ENCODE measurements at places on chromosomes 11 and 22. TPM values are rescaled to one million over a fixed set of nuclear protein-coding genes. Genes with fewer than 3 reads are reported as not detected.
A peak's percentile ranks its signal among the peaks of the same experiment; 100 is the strongest.

CRYBB2 gene
- total RNA-seq, result not detected

- no peak for DNase-seq
Measured at GRCh38 chr11:71301046-71301857, 48.9 kb upstream of the SHANK2 start.

- no peak for DNase-seq
Measured at GRCh38 chr11:65810046-65810868, 23.4 kb downstream of the OVOL1 start.

DNA sequence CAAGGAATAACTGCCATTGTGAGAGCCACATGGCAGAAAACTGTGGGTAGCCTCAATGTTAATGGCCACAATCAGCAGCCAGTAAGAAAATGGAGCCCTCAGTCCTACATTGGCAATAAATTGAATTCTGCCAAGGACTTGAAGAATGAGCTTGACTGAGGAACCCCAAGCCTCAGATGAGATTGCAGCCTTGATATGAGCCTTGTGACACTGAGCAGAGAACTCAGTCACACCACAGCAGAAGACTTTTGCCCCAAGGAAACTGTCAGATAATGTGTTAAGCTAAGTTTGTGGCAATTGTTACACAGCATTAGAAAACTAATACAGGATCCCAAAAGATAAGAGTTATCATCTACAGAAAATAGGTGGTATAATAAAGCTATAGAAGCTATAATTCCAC is 2.4 kb upstream of the TTC17 start:
- no peak for DNase-seq

ACP2 gene
- 25.8 TPM for total RNA-seq

GRCh38 chr22:47452184-47452583 is 689.7 kb downstream of the TBC1D22A start:
- no peak for DNase-seq

GRCh38 chr11:71130106-71130505 is 122.3 kb downstream of the SHANK2 start:
- DNase-seq, result no peak

PTPRJ gene
- total RNA-seq, result 7.6 TPM

DNA sequence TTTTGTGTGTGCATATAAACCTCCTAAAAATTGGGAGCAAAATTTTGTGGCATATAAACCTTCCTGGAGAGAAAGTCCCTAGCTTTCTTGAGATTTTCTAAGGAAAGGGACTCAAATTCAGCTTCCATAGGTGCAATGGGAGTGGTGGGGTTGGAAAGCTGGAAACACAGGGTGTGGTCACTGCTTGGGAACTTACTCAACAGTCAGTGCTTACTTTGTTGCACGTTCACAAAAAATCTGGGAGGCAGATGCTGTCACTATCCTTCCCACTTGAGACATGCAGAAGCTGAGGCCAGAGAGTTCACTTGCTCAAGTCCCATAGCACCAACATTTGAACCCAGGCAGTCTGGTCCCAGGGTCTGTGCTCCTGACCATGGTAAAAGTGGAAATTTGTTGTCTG is 3.9 kb upstream of the CATSPERZ start:
- no peak for DNase-seq

DNA sequence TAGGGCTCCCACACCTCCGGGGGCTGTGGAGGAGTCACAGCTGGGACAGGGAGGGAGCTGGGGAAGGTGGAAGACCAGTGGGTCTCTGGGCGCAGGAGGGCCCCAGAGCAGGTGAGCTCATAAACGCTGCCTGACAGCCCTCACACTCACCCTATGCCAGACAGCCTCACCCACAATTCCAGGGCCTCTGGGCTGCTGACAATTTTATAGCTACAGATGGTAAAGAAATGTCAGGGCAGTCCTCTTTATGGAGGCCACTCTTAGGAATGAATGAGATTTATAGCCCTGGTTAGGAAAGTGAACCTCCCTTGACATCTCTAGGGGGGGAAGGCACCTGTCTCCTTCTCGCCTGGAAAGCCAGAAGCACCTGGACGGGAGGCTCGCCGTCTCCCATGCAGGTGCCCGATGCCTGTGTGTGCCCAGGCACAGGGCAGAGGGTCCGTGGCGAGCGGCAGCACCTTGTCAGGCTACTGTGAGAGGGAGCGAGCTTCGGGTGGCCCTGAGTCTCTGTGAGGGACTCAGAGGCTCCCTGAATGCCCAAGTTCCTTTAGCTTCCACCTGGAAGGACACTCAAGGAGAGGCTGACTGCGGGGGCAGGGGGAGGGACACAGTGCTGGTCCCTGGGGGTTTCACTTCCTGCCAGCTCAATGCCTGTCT is 39.9 kb downstream of the IGSF9B start:
- DNase-seq, result no peak

DNA sequence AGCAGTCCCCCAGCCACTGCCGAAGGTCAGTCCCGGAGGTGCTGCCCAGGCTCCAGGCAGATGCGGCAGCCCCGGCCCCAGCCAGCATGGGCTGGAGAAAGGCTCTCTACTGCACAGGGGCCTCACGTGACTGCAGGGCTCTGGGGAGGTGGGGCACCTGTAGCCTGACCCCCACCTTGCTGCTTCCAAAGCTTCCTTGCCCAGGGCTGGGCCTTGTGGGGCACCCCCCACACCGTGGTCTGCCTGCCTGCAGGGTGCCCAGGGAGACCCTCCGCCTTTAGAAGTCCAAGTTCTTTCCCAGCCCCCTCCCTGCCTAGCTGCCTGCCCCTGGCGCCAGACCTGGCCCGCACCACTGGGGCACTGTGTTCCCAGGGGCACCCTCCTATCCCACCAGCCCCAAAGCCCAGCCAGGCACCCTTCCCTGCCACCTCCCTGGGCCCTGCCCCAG is 28.4 kb upstream of the TXNRD2 start:
- peak; percentile 61 for DNase-seq

DNA sequence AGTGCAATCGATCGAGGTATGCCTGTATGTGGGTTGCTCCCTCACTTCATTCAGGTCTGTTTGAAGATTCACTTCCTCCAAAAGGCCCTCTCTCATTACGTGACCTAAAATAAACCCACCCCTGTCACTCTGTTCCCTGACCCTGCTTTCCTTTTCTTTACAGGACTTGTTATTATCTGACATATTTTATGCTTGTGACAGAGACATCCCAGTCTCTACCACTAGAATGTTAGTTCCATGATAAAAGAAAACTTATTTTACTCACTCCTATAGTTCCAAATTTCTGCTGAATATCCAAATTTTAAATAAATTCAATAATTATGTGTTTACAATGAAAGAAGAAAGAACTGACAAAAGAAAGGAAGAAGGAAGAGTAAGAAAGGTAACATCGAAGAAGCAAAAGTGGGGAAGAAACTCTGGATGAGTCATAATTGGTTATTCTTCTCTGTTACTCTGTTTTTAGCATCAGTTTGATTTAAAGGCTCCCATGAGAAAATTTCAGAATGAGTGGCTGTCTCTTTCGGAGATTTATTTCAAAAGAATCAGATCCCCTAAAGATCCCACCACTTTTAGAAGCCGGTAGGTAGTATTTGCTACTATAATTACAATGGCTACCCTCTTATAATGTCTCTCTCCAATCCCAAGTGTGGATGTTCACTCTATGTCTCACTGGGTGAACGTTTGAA is 33.5 kb downstream of the ENTHD1 start:
- DNase-seq, result no peak

DNA sequence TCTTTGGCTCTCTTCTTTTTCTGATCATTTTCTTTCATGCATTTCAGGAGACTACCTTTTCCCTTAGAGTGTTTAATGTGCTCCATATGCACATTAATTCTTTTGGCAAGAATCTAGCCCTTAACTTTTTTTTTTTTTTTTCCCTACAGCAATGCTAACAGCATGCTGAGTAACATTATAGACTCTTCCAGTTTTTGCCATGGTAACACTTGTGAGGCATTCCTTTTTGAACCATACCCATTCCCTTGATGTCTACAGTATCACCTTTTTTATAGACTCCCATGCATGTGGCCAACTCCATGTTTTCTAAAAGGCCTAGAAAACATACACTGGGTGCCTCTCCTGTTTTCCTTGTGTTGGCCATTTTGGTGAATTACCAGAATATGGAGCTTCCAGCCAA is 2.9 kb upstream of the MRPL17 start:
- DNase-seq, result no peak

CSTF3 gene
- 14.1 TPM for total RNA-seq

DNA sequence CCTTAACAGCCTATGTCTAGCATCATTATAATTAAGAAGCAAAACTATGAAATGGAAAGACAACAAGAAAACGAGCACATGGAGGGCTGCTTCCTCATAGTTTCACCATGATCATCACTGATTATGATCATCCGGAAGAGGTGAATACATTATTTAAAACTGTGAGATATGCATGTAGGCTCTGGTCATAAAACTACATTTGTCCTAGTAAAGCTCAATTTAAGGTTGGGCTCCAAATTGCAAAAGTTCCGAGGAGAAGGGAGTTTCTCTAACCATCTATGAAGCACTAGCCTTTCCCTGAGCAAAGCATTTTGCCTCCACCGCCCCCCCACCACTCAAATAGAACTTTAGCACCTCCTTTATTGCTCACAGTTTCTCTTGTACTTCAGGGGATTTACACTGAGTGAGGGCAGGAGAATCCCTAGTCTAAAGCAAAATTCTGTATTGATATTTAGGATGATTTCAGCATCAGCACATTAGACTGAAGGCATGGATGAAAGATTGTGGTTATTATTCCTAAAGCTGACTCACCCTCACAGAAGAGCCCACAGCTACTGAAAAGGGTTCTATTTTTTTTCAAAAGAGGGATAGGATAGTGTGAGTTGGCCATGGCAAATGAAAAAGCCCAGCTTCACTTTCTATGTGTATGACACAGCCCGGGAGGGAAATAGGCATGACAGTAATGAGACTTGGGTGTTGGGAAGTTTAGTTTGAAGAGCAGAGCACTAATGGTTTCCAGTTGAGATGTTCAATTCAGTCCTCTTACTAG is 203.4 kb downstream of the CADM1 start:
- no peak for DNase-seq

- peak; percentile 32 for DNase-seq
Measured at GRCh38 chr22:46755525-46755924, 6.9 kb upstream of the TBC1D22A start.

DNA sequence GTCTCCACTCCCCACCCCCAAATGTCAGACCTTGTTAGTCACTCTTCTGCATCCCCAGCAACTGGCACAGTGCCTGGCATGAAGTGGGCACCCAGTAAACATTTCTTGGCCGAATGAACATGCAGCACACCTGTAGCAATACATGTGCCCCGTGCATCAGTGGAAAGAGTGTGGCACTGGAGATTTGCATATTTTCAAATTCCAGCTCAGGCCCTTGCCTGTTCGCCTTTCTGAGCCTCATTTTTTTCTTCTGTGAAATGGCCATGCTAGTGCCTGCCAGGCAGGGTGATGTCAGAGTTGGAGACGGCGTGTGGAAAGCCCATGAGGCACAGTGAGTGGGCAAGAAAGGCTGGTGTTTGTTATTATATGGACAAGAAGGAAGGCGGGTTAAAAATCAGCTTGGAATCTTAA is 38.7 kb downstream of the CD82 start:
- DNase-seq, result no peak

GRCh38 chr11:70265341-70265740 is 5.1 kb upstream of the PPFIA1 start:
- no peak for DNase-seq

- no peak for DNase-seq
Measured at GRCh38 chr11:77167111-77167626, 39.1 kb downstream of the MYO7A start.

OR52A1 gene
- not detected for total RNA-seq

- DNase-seq, result no peak
Measured at GRCh38 chr22:48489551-48490499, 1337.8 kb downstream of the BRD1 start.

DNA sequence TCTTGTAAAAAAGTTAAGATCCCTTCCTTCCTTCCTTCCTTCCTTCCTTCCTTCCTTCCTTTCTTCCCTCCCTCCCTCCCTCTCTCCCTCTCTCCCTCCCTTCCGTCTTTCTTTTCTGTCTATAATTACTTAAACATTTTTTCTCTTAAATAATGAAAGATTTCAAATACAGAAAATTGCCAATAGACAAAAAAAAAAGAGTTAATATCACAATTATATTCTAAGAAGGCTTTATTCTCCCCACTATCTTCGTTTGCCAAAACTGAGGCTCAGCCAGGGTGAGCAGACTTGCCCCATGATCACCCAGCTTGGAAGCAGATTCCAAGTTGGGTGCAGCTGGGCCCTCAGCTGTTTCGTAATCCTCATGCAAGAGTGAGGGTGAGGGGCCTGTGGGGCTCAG is 327 bp upstream of the CACNA1I start:
- DNase-seq, result no peak

CCDC81 gene
- 0.29 TPM for total RNA-seq

DNA sequence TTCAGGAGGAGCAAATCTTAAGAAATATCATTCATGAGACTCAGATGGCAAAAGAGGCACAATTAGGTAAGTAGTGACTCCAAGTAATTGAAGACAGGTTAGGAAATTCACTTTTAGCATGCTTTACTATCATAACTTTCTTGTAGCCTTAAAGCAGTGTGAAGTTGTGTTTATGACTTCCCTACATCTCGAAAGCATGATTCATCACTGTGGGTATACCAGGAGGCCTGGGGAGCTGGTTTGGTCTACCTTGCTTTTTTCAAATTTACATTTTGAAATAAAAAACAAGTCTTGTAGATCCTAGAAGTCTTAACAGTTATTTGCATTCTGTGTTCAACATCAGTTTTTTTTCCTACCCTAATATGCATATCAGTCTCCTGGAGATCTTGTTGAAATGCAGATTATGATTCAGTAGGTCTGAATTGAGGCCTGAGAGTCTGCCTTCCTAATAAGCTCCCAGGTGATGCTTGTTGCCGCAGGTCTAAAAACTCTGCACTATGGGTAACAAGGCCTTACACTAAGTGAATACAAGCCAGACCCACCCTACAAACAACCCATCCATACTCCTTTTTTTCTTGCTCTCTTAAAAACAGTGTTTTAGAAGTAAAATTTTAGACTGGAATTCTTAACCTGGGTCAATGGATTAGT is 41.4 kb downstream of the TTC17 start:
- DNase-seq, result no peak

DMC1 gene
- total RNA-seq, result 2.1 TPM

CLDN5 gene
- 6.3 TPM for total RNA-seq

- no peak for DNase-seq
Measured at GRCh38 chr22:41876675-41877074, 38.2 kb downstream of the SHISA8 start.

All from right cardiac atrium (tissue), 5 donors.